ENCODE measurements at places on chromosomes 2 and 18. TPM values are rescaled to one million over a fixed set of nuclear protein-coding genes. Genes with fewer than 3 reads are reported as not detected.

INO80C gene
- total RNA-seq = 27.0 TPM

ELOA2 gene
- total RNA-seq = not detected

MERTK gene
- 0.75 TPM for total RNA-seq

- no peaks in the 10 kb centered on the region for H3K27me3 ChIP-seq
- no peaks in the 10 kb centered on the region for H3K36me3 ChIP-seq
- H3K4me1 ChIP-seq = no peaks in the 10 kb centered on the region
- no peak overlapping the region for H3K27ac ChIP-seq
- DNase-seq = peak; percentile 29
- no peak overlapping the region for H3K4me3 ChIP-seq
Measured at GRCh38 chr2:241565411-241565810, 6.9 kb downstream of the BOK start.

GRCh38 chr2:205293559-205293958 is 388.7 kb upstream of the NRP2 start:
- H3K36me3 ChIP-seq = no peaks in the 10 kb centered on the region
- no peak overlapping the region for H3K4me3 ChIP-seq
- no peak overlapping the region for H3K27ac ChIP-seq
- no peaks in the 10 kb centered on the region for H3K27me3 ChIP-seq
- DNase-seq = no peak

- H3K4me3 ChIP-seq = no peak overlapping the region
- H3K27ac ChIP-seq = no peak overlapping the region
- H3K4me1 ChIP-seq = no peaks in the 10 kb centered on the region
- H3K27me3 ChIP-seq = no peaks in the 10 kb centered on the region
- no peaks in the 10 kb centered on the region for H3K36me3 ChIP-seq
Measured at GRCh38 chr2:175539122-175539521, 357.6 kb upstream of the ATP5MC3 start.

GRCh38 chr18:2570772-2571199 is 519 bp downstream of the METTL4 start:
- peak; percentile 80 for DNase-seq
- H3K4me1 ChIP-seq = peaks cover 28% of the 10 kb centered on the region
- H3K27me3 ChIP-seq = no peaks in the 10 kb centered on the region
- H3K4me3 ChIP-seq = peak overlapping the region; percentile 98

GRCh38 chr2:66573416-66573815 is 138.5 kb downstream of the MEIS1 start:
- H3K4me1 ChIP-seq = no peaks in the 10 kb centered on the region
- no peak overlapping the region for H3K27ac ChIP-seq
- DNase-seq = no peak

- peak overlapping the region; percentile 99 for H3K27ac ChIP-seq
- H3K4me1 ChIP-seq = peaks cover 52% of the 10 kb centered on the region
- H3K36me3 ChIP-seq = peaks cover 8% of the 10 kb centered on the region
- DNase-seq = peak; percentile 85
Measured at GRCh38 chr2:70084973-70085710, 2.1 kb upstream of the PCBP1 start.
